Activated T-cell treated with anti-CD3 and anti-CD28 coated beads, Interleukin-2, amount 50 U/mL, for 24 hours (primary cell): ENCODE measurements at places on chromosomes 5 and 9.
A peak's percentile ranks its signal among the peaks of the same experiment; 100 is the strongest.

DNA sequence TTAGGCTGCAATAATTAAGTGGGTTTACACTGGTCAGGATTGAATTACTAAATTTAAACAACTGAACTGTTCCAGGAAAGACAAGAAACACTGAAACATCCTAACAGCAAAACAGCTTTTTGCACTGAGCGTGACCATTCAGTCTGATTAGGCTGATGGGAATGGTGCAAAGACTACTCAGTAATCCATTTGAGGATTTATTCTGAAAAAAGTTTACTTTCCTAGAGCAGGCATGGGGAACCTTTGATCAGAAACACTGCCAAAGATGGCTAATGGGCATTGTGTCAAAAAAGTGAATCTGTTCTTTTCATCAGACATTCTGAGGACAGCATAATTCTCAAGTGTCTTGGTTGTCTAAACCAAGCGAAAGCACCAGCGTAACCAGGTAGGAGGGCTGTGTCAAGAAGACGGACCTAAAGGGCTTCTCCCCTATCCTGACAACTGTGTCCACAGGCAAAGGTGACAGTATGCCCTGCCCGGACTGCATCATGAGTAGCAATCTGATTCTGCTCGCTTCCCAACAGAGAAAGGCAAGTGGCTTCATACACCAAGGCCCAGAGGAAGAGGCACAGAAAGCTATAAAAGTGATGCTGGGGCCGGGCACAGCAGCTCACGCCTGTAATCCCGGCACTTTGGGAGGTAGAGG, 33.3 kb downstream of the FBXW2 start:
- no peak for DNase-seq

DNA sequence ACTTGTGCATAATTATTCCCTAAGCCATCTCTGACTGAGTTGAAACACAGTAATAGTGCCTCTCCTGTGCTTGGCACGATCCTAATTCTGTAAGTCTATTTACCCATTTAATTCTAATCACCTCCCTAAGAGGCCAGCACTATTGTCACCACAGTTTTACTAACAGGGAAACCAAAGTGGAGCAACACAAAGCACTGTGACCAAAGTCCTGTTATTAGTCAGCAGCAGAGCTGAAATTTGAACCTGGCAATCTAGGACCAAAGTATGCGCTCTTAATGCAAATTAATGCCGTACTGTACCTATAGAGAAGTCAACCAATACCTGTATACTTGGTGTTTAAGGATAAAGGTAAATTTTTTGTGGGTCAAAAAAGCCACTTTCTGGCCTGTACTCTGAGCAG, 77.1 kb upstream of the CNTLN start:
- DNase-seq, result no peak

GRCh38 chr9:128081056-128081455, 13.0 kb downstream of the SLC25A25 start:
- DNase-seq, result no peak

DNA sequence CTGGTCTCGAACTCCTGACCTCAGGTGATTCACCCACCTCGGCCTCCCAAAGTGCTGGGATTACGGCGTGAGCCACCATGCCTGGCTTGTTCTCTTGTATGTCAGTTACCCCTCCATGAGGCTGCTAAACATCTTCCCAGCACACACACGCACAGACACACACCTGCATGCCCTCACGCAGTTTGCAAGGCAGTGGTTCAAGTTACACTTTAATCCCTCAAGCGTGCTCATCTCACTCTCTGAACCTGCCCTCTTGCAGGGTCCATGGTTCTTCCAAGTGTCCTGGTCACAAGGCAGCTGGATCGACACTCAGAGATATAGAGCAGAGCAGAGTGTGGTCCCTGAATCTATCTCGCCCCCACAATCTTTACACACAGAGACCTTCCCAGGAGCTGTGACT, 34.1 kb upstream of the RUFY1 start:
- DNase-seq, result no peak

GRCh38 chr5:93715761-93716160, 25.6 kb downstream of the POU5F2 start:
- no peak for DNase-seq

GRCh38 chr9:74412236-74412979, 84.7 kb upstream of the RORB start:
- no peak for DNase-seq

DNA sequence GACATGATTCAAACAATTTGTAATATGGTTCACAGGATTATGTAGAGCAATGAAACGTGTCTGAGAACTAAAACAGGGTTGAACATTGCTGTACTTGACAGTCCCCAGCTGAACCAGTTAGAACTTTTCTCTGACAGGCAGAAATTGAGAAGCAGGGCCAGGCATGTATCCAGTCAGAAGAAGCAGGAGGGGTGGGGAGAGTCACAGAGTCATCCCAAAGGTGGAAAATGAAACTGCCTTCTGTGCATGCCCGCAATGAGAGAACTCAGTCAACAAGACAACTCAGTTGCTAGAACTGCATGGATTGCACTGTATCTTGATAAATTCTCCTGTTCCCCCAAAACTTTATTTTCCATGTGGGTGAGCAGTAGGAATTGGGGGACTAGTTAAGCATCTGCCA, 72.9 kb upstream of the PRLR start:
- DNase-seq, result no peak

GRCh38 chr9:125852386-125852785, 105.2 kb downstream of the PBX3 start:
- no peak for DNase-seq

GRCh38 chr9:35820076-35820475, 5.2 kb upstream of the HINT2 start:
- no peak for DNase-seq

DNA sequence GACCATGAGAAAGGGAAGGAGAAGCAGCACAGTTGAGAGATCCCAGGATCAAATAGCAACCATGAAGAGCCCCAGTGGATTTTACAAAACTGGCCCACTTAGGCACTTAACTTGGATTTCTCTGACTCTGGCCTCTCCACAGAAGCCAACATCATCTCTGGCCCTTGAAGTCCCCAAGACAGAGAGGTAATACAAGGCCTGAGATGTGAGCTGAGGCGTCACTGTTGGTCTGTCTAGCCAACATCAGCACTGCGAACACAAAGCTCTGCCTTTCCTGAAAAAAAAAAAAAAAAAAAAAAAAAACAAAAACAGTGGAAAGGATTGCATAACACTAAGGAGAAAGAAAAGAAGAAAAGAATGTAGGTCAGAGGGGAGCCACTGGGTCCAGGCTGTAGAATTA, 378.3 kb downstream of the BRINP1 start:
- no peak for DNase-seq

DNA sequence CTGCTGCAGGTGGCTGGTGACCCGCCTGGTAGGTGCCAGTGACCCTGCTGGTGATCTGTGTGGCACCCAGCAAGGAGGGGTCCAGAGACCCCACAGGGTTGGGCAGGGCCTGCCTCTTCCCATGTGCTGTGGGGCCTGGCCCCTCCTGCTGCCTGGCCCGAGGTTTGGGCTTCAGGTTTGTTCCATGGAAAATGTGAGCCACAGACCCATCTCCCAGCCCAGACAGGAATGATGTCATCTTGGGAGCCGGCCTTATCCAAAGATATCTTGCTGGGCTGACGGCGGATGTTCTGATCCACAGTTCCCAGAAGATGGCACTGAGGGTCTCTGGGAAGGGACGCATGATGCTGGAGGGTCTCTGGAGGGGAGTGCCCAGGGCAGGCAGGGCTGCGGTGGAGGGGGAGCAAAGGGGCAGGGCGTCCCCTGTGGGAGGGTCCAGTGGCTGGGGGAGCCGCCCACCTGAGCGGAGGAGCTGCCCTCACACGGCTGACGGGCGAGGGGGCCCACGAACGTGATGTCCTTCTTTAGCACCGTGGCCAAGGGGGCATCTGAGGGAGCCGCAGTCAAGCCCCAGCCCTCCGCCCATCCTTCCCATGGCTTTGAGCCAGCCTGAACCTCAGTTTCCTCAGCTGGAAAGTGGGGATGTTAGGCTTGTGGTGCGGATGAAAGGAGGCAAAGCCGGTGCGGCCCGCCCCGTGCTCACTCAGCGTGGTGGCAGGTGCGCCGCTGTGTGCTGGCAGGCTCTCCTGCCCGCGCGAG, 68.1 kb downstream of the COL5A1 start:
- no peak for DNase-seq

DNA sequence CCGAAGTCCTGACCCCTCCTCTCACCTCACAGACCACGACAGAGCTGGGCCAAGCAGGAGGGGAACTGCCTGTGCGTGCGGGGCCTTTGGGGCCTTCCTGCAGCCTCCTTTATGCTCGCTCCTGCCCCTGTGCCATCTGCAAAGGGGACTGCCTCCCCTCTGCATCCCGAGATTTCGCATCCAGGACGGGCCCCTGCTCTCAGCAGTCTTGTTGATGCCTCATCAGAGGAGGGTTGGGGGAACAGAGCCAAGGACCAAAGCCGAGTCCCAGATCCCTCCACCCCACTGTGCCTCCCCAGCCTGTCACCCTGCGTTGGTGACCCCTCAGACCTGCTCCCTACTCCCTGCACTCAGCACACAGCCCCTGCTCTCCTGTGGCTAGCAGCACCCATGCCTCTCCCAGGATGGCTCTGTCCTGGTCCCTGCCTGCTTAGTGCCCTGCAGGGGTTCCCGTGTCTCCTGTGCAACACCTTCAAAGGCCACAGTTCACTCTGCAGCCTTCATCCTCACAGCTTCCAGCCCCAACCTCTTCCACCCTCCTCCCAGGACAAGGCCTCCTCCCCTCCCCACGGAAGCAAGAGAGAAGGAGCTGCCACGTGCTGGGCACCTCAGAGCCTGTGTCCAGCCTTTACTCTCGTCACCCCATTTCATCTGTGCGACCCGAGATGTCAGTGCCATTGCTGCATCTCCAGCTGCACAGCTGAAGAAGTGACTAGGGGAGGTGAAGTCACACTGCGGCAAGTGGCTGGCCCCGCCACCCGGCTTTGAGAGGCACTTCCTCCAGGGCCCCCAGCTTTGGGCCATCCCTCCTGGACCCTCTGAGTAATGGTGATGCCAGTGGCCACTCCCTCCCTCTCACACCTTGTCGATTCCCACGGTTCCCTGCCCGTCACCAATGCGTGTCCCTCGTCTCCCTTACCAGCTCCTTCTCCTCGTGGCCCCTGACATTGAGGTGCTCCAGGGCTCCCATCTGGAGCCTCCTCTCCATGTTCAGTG, 62.6 kb upstream of the LRRTM2 start:
- DNase-seq, result no peak

DNA sequence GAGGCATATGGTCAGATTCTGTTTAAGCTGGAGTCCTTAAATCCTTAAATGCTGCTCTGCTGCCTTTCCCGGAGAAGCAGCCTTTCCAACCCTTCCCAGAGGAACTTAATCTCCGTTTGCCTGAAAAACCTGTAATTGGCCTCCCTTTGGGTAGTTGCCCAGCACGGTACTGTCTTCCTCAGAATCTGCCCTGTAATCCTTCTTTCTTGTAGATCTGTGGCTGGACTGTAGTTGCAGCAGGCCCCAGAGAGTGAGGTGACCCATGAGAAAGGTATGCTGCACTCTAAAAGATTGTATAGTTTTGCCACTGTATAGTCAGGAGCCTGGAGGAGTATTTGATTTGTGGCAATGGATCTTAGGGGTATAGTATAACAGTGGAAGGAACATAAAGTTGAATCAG, 11.7 kb downstream of the SPIN1 start:
- no peak for DNase-seq

GRCh38 chr9:5529683-5530221, 19.4 kb downstream of the PDCD1LG2 start:
- no peak for DNase-seq

- DNase-seq, result no peak
Observed at GRCh38 chr5:73095564-73096238, 24.7 kb upstream of the TMEM171 start.

- DNase-seq, result no peak
Observed at GRCh38 chr9:34568774-34569173, 20.8 kb downstream of the CNTFR start.

- DNase-seq, result peak; percentile 54
Observed at GRCh38 chr9:130010151-130010988, 32.6 kb downstream of the FNBP1 start.

DNA sequence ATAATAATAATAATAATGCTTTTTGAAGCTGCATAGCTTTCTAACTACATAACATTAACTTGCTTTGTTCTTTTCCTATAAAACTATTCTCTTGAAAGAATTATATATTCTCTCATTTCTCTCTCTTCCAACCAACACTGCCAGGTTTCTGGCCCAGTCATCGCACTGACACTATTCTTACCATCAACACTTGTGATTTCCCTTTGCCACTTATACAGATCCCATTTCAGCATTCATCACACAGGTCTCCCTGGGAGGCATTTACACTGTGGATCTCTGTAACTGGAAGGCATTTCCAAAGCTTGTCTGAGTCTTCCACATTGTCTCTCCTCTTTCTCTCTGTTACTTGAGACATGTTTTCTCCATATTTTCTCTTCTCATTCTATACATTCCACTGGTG, 777.8 kb upstream of the ACO1 start:
- no peak for DNase-seq

DNA sequence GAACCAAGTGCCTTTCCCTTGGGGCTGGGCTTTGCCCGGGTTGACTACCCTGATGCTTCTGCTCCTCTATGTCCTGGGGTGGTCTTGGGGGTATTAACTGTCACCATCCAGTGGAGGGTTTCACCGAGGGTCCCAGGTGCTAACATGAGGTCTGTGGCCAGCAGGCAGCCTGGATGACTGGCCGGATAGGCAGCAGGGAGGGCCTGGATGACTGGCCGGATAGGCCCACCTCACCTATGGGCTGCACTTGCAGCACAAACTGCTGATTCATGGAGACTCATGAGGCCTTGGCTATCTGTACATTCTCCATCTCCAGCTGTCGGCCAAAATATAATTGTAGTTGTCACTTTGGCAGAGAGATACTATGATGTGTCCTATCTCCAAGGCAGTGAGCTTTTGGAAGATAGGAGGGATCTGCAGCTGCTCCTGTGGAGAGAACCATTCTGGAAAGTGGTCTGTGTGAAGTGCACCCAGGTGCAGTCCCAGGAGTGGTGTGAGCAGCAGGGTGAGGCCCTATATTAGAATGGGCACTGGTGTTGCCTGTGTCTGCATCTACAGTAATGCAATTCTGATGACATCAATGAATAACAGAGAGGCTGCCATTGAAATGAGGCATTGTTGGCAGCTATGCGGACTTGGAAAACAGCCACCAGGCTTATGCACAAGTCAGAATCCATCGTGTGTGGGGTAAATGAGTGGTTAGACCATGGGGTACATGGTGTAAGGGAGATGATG, 26.3 kb upstream of the CDKN2AIPNL start:
- DNase-seq, result no peak

GRCh38 chr9:105245029-105245890, 809 bp downstream of the SLC44A1 start:
- peak; percentile 63 for DNase-seq

- no peak for DNase-seq
Observed at GRCh38 chr5:149177911-149178565, 36.7 kb downstream of the ABLIM3 start.

DNA sequence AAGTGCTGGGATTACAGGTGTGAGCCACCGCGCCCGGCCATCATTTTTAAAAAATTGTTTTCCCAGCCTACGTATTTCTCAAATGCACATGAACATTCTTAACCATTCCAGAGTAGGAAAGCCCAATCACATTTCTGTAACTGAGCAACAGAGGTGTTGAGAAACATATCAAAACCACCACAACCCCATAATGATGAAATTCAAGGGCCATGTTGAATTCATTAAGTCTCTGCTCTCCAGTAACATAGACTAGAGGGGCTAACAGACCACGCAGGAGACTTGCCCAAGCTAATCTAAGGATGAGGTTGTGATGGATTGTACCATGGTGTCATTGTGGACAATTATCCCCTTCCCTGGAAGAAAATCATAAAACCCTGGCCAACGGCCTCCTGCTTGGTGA, 52.9 kb downstream of the MYO10 start:
- DNase-seq, result no peak
